ENCODE measurements at places on chromosomes 7 and 10.

GRCh38 chr7:36970551-36971514 is 246.5 kb upstream of the AOAH start:
- DNase-seq: no peak

DNA sequence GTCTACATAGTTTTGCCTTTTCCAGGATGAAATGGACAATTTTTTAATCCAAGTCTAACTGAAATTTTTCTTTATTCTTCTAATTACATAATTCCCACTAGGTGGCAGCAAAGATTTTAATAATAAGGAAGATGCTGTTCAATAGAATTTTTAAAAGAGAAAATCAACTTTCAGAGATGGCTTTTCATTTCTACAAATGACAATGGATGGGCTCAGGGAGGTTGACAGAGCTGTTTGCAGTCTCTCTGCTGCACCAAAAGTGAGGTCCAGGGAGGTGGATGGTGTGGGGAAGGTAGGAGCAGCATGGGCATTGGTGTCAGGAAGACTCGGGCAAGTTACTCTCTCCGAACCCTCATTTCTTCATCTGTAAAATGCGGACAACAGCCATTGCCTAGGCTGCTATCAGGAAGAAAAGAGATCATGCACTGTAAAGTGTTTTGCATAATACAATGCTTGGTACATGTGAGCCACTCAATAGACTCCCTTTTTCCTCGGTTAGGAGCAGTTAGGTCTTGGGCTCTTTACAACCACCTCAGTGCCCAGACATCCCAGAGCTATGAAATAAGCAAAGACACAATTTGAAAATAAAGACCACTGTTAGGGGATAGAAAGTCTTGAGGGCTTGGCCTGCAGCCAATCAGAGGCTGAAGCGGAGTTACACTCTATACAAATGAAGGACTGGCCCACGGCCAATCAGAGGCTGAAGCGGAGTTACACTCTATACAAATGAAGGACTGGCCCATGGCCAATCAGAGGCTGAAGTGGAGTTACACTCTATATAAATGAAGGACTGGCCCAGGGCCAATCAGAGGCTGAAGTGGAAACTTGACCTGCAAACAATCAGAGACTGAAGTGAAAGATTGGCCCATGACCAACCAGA is 107.1 kb downstream of the ABLIM1 start:
- no peak for DNase-seq

DNA sequence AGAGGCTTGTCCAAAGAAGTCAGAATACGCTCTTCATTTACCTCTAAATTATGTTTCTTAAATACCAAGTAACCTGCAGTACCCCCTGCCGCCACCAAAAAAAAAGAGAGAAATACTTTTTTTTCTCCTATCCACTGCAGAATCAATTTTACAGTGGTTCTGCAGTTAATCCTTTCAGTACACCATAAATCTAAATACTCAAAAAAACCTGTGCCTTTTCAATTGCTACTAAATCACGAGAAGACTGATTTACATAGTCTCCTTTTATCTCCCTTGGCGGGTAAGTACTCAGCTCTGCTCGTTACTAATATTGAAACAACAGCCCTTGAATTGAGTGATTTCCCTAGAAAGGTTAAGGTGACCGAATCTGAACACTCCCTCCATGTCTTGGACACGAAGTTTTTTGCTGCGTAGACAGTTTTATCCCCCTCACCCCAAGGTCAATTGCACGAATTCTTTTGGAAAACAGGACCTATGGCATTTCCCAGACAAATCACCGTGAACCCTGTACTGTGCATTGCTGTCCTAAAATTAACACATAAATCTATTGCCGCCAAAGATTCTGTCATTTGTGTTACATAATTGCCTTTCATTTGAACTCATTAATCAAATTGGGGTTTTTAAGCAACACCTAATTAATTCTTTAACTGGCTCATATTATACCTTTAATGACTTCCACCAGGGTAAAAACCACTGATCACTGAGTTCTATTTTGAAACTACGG is 512 bp upstream of the VIM start:
- peak; percentile 53 for DNase-seq

DNA sequence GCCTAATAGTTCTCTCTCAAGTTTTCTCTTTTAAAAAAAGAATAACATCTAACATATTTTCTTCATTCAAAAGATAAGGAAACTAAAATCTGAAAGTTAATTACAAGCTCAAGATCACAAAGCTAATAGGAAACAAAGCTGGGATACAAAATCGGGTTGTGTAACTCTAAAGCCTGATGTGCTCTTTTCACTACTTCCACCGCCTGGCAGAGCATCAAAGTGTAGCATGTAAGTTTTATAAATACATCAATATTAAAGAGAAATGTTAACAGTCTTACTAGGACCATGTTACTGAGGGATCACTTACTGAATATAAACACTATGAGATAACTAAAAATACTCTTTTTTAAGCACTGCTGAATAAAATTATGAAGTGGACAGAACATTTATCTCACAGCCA is 97.2 kb downstream of the KMT2C start:
- DNase-seq: no peak

DNA sequence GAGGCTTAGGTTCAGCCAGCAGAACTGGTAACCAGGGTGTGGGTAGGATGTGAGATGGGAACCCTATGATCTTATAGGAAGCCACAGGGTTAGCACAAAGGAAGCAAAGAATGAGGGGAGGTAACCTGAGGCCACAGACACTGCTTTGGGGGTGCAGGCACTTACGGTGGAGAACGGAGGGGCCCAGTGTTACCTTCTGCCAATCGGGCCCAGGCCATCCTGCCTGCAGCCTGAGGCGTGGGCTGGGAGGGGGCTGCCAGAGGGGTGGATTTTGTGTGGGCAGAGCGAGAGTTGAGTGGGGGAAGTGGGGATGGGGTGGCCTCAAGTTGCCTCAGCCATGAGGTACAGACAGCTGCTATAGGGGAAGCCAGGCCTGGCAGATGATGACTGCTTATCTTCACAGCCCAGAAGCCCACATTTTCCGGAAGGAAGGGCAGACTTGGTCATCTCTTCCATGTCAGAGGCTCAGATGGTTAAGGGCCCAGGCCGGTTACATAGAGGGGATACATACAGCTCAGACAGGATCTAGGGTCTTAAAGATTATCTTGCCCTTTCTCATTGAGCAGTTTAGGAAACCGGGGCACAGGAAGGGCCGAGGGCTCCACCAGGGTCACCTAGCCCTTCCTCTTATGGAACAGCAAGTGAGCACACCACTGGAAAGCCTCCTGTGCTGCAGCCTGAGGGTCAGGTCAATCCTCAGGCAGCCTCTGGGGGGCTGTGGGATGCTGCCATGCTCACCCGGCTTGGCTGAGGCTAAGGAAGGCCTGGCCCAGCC is 24.4 kb upstream of the VSIR start:
- DNase-seq: peak; percentile 84

DNA sequence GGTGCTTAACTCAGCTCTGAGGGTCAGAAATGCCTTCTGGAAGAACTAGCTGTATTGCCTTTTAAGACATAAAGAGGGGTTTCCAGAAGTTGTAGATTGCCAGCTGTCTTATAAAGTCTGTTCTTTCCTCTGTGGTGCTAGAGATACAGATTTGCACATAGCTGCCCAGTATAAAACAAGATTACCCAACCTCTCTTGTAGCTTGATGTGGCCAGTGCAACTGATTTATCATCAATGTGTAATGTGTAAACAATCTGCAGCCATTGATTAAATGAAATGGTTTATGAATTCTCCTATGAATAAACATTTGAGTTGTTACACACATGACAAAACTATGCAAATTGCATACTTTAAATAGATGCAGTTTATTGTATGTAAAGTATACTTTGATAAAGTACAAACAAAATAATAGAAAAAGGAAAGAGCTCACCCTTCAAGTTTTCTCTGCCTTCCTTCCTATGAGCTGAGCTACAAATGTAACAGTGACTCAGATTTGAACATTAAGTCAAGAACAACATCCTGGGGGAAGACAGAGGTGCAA is 195.2 kb downstream of the TMEM26 start:
- no peak for DNase-seq

DNA sequence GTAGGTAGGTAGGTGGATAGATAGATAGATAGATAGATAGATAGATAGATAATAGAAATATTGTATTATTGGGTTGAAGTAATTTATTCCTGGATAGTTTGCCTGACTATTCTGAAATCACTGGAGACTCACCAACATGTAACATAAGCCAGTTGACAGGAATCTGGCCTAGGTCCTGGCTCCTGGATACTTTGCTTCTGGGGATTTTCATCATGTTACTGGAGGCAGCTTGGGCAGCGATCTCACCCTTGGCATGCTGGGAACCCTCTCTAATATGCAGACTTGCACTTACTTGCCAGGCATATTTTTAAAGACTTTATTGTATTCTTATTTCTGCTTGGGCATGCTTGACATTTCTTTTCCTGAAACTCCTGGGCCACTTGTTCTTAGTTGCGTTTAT is 709.1 kb upstream of the FZD8 start:
- no peak for DNase-seq

DNA sequence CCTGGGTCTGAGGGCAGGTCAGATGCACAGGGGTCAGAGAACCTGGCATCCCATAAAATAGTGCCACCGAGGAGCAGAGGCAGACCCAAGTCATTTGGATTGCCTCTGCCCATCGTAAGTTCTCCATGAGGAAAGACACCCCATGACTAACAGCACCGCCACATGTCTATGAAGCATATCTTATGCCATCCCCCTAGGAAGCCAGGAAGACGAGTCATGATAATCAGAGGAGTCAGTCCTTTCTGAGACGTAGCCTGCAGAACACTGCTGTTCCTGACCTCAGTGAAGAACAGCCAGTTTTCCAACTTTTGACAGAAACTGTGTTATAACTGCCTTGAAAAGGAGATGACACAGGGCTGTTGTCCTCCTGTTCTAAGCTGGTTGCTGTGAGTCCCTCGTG is 51.2 kb downstream of the INSYN2A start:
- DNase-seq: peak; percentile 48

DNA sequence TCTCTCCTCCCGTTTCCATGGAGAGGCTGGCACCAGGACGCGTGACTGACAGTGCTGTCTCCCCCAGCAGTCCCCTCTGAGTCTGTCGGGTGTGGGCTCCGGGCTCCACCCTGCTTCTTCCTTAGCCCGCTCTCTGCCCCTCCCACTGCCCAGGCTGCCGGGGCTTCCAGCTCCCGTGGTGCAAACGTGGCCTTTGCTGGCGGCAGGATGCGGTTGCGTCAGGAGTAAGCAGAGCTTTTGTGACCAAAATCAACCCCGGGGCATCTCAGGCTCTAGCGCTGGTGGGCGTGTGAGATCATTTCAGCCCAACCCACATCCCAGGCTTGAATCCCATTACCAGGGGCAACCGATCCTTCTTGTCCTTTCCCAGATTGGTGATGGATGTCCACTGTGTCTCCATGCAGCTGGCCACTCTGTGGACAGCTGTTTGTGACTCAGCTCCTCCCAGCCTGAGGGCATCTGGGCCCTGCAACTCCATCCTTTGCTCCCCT is 28.2 kb downstream of the PTPRE start:
- no peak for DNase-seq

DNA sequence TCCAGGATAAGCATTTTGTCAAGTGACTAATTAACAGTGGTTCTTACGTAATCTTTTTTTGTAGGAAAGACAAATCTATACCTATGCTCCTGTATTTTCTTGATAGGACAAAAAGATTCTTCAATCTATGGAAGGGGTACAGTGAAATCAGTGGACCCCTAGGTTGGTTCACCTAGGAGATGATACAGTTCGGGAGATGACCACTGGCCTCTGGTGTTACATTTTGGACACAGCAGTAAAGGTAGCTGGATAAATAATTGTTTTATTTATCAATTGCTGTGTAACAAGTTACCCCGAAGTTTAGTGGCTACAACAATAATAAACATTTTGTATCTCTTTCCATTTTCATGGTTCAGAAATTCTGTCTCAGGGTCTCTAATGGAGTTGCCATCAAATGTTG is 288.2 kb upstream of the MAGI2 start:
- DNase-seq: no peak

DNA sequence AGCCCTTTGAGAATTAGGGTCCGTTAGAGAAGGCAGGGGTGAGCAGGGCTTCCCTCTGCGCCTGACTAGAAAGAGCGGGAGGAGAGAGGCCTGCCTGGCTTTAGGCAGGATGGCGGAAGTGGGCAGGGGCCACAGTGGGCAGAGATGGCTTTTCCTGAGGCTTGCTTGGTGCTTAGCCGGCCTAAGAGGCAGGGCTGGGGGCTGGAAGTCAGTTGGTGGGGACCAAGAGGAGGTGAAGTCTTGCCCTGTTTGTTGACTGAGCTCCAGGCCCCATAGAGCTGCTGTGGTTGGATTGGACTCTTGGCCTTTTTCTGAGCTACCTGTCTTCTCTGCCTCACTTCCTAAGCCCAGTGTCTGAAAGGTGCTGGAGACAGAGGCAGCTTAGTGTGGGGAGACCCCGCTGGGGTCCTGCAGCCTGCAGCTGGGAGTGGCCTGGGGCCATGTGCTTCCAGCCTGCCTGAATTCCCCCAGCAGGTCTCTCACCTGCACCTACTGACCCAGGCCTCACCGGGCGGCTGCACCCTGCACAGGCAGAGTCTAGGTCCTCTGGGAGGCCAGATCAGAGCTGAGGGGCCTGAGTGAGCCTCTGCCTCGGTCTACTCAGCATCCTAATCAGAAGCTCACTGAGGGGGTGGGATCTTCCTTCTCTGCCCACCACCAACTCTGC is 4.8 kb downstream of the FAM241B start:
- DNase-seq: no peak

Measured in suppressor macrophage (primary cell).